ENCODE measurements at places on chromosomes 6 and 20.

GRCh38 chr6:81977486-81977885 is 225.0 kb upstream of the TENT5A start:
- peak; percentile 45 for DNase-seq

DNA sequence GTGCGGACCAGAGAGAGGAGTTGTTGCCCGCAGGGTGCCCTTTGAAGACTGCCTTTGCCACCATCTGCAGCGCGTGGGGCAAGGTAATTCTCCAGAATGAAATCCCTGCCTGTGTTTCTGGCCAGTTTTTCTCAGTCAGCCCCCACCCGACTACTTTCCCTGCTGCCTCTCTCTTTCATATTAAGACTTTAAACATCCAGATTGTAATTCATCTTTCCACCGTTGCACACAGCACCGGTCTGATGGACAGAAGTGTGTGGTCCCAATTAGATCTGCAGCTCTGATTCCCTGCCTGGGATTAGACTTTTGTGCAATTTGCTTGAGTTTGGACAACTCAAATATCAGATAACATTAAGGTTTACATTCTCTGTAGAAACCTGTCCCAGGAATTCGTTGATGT is 489.0 kb downstream of the QKI start:
- no peak for DNase-seq

GRCh38 chr6:27149150-27149549 is 98.4 kb upstream of the PRSS16 start:
- no peak for DNase-seq

- DNase-seq, result no peak
Observed at GRCh38 chr20:53322651-53323050, 271.0 kb downstream of the ZNF217 start.

- DNase-seq, result no peak
Observed at GRCh38 chr6:13358511-13358910, 30.2 kb upstream of the TBC1D7 start.

DNA sequence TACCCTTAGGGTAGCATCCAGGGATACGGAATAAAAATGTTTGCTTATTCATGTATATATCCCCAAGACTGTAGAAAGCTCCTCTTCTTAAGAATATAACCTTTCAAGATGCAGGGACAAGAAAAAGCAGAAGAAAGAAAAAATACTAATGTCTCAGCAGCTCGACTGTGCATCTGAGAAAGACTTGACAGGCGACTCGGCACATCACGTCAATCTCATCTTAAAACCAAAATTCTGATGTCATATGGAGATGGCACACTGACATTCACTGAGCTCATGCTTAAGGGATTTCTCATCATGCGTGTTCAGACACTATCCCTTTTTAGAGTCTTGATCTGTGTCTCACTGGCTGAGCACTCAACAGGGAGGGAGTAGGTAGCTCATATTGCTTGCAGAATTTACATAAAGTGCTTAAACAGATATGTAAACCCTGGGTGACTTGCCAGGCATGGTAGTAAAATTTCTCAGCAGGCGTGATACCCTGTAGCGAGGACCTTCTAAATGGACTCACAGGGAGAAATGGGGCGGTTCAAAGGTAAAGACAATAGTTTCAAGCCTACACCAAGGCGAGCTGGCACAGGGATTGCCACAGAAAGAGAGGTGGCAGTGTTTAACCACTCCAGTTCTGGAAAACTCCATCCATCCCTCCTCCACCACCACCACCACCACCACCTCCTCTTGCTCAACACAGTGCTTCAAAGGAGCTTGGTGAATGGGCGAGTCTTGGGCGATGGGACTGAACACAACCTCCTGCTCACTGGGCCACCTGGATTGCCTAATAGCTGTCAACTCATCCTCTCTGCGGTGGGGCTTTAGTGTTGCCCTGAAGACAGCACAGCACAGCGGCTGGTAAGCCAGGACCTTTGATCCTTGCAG is 330.5 kb downstream of the TFAP2A start:
- DNase-seq, result no peak

GRCh38 chr6:106563614-106564013 is 65.7 kb downstream of the RTN4IP1 start:
- DNase-seq, result no peak

- no peak for DNase-seq
Observed at GRCh38 chr6:17125407-17125806, 23.6 kb downstream of the STMND1 start.

GRCh38 chr6:90008908-90009501 is 114.7 kb downstream of the GJA10 start:
- peak; percentile 55 for DNase-seq

DNA sequence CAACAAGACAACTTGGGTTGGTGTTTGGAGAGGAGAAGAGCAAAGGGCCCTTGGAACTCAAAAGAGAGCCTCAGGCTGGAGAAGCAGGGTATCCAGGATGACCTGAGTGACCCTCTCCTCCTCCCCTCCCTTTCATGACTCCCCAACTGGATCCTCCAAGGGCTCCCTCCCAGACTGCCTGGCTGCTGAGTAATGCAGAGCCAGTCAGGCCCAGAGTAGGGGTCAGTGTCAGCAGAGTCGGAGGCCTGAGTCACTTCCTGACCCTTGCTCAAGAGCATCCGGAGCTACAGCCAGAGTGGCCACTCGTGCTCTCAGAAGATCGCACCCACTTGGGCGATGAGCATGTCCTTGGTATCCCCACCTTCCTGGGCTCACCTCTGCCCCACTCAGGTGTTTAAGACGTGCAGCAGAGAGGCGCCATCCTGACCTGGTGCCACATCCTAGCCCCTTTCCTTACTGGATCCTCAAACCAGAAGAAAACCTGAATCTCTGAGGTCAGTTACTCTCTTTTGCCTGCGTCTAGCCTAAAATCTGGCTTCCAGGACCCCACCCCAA is 2.8 kb upstream of the MAPK13 start:
- peak; percentile 30 for DNase-seq

- DNase-seq, result no peak
Observed at GRCh38 chr6:73556836-73557235, 36.0 kb upstream of the EEF1A1 start.

GRCh38 chr6:119065382-119065781 is 13.1 kb downstream of the FAM184A start:
- no peak for DNase-seq

- peak; percentile 69 for DNase-seq
Observed at GRCh38 chr6:56292505-56293181, 45.3 kb upstream of the COL21A1 start.

DNA sequence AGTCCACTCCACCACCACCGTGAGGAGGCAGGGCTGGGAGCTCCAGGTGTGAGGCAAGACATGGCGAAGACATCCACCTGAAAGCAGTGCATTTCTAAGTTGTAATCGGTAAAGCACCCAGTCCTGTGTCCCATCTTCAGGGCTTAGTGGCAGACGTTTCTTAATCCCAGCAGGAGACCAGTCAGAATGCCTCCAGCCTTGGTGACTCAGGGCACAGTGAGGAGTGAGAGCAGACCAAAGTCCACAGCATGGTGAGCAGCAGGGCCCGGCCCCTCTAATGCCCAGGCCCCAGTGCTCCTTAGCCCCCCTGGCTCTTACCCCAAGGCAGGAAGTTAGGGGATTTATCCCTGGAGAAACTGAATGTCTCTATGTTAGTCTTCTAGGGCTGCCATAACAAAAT is 183.9 kb downstream of the SYNDIG1 start:
- peak; percentile 74 for DNase-seq

DNA sequence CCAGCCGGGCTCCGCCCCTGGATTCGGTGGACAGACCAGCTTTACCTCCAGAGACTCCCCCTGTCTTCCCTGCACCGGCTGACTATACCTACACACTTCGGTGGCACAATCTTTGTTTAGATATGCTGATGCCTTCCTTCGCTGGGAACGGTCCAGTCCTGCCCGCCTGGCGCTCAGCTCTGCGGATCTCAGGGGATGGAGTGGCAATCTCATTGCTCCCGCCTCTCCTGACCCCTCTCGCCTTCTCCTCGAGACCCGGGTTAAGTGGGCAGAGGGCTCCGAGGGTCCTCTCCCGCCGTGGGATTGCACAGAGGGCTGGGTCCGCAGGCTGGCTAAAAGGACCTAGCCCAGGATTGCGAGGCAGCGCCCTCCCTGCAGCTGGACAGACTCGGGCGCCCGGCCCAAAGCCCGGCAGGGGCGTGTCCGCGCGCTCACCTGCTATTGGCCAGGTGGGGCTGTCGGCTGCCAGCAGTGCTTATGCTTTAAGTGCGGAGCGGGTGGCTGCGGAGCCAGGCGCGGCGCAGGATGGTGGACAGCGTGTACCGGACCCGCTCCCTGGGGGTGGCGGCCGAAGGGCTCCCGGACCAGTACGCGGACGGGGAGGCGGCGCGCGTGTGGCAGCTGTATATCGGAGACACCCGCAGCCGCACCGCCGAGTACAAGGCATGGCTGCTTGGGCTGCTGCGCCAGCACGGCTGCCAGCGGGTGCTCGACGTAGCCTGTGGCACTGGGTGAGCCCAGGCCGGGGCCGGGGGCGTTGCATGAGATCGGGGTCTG is at the start of gene GNMT:
Gene GNMT, plus strand, starts transcription at position 512 of the 777 bp plus-strand sequence. Its CDS starts 14 bp downstream, at position 526.
- no peak for DNase-seq

- DNase-seq, result peak; percentile 58
Observed at GRCh38 chr6:132369526-132369925, 31.7 kb downstream of the MOXD1 start.

- peak; percentile 52 for DNase-seq
Observed at GRCh38 chr6:113017353-113017752, 670.2 kb downstream of the RFPL4B start.

DNA sequence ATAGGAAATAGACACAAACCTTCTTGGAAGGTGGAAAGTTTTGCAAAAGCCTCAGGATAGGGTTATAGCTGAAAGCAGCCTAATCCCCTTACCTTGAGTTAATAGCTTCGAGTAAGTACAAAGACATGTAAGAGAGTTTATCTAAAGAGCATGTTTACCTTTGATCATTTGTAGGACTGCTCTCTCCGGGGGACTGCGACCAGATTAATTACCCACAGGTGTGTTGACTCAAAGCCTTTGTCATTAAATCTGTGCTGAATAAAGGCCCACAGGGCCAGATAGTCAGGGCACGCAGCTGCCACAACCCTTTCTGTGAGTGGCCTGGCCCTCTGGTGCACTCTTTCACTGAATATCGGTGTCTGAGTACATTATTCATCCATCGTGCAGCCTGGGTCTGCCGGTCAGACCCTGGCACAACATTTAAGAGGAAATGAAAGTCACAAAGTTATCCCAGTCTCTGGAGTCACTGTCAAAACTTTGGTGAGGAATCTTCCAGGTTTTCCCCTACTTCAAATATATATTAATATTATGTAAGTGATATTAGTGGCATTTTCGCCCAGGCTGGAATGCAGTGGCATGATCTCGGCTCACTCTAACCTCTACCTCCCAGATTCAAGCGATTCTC is 5.4 kb upstream of the MICA start:
- no peak for DNase-seq

DNA sequence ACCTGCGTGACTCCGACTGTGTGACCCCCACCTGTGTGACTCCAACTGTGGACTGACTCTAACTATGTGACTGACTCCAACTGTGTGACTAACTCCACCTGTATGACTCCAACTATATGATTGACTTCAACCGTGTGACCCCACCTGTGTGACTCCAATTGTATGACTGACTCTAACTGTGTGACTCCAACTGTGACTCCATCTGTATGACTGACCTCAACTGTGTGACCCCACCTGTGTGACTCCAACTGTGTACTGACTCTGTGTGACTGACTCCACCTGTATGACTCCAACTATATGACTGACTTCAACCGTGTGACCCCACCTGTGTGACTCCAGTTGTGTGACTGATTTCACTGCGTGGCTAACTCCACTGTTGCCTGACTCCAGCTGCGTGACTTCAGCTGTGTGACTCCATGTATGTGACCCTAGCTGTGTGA is 38.6 kb downstream of the SYNJ2 start:
- DNase-seq, result no peak

GRCh38 chr6:100998111-100998510 is 117.0 kb upstream of the ASCC3 start:
- DNase-seq, result no peak

GRCh38 chr6:77383026-77383425 is 80.3 kb downstream of the HTR1B start:
- DNase-seq, result no peak

GRCh38 chr6:56875961-56876360 is 78.9 kb upstream of the BEND6 start:
- no peak for DNase-seq

DNA sequence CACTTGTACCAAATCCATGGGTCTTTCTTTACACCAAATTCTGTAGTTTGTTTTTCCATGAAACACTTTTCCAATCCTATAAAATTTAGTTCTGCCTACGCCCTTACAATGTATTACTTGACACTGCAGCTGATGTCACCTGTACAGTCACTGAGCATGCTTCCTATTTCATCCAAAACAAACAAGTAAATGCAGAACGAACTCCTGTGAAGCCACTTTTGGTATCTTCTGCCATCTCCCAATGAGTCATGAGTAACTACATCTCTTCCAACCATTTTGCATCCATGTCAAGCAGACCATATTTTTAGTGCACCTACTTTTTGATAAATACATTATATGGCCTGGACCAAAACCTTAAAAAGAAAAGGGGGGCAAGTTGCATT is 42.4 kb downstream of the HDDC2 start:
- no peak for DNase-seq

DNA sequence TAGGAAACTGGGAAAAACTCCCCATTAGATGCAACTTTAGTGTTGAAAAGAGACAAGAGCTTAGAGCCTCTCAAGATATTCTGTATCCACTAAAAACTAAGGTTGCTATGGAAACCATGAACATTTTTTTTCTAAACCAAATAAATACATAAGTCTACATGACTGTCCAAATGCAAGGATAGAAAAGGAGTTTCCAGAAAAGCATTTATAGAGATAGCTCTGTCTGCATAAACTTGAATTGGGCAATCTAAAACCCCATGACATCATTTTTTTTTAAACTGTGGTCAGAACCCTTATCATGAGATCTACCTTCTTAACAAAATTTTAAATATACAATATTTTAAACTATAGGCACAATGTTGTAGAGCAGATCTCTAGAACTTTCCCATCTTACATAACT is 36.4 kb upstream of the FAM83B start:
- no peak for DNase-seq

Measured in fibroblast of skin of scalp (primary cell).